Testis (tissue), 5 donors: ENCODE measurements at places on chromosomes 16 and 17. TPM values are rescaled to one million over a fixed set of nuclear protein-coding genes. Genes with fewer than 3 reads are reported as not detected.

DNA sequence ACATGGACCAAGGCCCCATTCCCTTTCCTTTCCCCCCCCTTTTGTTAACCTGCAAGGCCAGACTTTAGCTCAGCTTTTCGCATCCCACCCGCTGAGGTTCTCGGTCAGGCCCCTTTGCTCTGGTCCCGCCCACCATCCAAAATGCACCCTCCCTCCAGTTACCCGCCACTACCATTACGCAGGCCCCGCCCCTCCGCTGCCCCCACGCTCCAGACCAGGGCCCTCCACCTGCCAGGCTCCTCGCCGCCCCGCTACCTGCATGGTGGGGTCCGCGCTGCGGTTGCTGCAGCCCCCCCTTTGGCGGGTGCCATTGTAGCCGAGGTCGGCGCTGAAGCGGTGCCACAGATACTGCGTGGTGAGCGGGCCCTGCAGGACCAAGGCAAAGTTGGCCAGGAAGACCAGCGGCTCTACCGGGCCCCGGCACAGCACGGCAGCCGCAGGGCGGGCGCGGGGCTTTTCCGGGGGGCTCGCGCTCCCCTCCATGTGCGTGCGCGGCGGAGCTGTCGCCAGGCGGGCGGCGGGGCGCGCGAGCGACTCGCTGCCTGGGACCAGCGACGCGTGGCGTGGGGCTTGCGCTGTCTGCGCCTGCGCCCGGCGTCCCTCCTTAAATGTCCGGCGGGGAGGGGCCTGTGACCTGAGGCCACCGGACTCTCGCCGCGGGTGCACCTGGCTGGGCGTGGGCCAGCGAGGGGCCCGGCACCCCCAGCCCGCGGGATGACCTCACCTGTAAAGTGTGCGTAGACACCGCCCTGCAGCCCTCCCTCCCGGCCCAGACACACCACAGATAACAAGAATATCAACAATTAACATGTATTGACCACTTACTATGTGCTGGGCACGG, at the start of gene SLC46A1:
Gene SLC46A1, minus strand, starts transcription at position 581 of the 841 bp plus-strand sequence. Its CDS starts 98 bp downstream, at position 483.
- H3K4me3 ChIP-seq: peak within 1 kb of the TSS; percentile 84
- H3K36me3 ChIP-seq: no peaks in the 10 kb centered on the region
- H3K27me3 ChIP-seq: no peaks in the 10 kb centered on the region
- DNase-seq: peak; percentile 74
- H3K4me1 ChIP-seq: peaks cover 12% of the 10 kb centered on the region

Gene SYNGR3
- 20.9 TPM for total RNA-seq

Gene KCNG4
- total RNA-seq: 0.06 TPM

DNA sequence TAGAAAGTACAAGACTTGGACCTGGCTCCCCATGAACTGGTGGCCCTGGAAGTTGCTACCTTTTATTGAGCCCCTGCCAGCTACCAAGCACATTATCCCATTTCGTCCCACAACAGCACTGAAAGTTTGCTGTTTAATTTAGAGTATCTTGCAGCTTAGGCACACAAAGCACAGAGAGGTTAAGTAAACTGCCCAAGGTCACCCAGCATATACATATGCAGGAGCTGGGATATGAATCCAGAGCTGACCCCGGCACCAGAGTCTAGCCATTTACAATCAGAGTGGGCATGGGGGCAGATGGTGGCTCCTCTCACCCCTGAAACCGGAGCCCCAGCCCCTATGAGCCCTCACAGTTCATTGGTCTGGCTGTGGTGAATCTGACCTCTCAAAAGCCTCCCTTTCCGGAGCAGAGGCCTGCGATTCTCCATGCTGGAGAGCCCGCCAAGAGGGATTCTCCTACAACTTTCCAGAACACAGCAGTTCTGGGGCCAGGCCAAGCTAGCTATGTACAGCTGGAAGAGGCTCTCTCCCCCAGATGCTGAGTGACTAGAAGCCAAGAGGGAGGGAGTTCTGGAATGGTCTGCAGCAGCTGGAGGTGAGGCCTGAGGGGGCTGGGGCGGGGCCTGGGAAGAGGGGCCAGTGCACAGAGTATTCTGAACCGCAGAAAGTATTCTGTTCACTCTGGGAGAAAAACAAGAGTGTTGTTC, 58.3 kb downstream of the SREBF1 start:
- H3K27me3 ChIP-seq: no peaks in the 10 kb centered on the region
- peak; percentile 89 for DNase-seq
- H3K27ac ChIP-seq: peak overlapping the region; percentile 87
- H3K4me3 ChIP-seq: no peak overlapping the region
- H3K36me3 ChIP-seq: no peaks in the 10 kb centered on the region
- H3K4me1 ChIP-seq: peaks cover 51% of the 10 kb centered on the region

Gene NOG
- total RNA-seq: 5.2 TPM

DNA sequence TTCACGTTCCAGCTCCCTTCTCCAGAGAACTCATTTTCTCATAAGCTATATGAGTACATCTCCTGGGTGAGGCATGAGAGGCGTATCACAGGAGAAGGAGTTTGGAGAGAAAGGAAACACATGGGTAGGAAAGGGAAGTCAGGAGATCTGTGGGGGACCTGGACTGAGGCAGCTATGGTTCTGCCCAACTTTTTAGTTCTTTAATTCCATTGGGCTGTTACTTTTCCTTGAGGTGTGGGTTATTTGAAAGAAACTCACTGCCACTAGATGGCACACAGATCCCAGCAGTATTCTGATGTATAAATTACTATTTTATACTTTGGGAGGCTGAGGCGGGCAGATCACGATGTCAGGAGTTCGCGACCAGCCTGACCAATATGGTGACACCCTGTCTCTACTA, 63.6 kb downstream of the NUP93 start:
- no peaks in the 10 kb centered on the region for H3K36me3 ChIP-seq
- H3K4me3 ChIP-seq: no peak overlapping the region
- no peaks in the 10 kb centered on the region for H3K27me3 ChIP-seq
- H3K4me1 ChIP-seq: no peaks in the 10 kb centered on the region
- H3K27ac ChIP-seq: no peak overlapping the region

DNA sequence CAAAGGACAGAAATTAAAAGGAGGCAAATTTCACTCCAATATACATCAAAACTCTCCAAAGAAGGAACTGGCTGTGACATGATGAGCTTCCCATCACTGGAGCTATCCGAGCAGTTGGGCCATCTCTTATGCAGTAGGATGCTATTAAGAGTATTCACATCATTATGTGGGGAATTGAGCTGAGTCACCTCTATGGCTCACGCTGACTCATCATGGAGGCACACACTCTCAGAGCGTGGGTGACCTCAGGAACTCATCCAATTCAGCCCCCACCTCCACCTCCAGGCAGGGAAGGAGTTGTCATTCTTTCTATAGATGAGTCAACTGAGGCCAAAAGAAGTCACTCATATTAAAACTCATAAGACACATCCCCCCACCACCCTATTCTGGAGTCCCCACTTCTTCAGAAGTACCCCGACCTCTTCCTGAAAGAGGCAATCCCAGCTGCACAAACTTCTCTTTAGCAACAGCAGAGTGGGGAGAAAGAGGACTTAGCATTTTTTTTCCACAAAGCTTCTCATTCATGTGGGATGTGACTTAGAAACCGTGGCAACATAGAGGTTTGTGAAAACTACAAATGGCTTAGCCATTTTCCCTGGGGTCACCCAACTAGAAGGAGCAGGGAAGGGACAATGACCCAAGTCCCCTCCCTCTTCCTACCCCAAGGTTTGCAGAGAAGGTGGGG, 32.5 kb downstream of the ABCC12 start:
- no peaks in the 10 kb centered on the region for H3K36me3 ChIP-seq
- H3K27me3 ChIP-seq: no peaks in the 10 kb centered on the region
- no peaks in the 10 kb centered on the region for H3K4me1 ChIP-seq

Gene TUBD1
- 12.9 TPM for total RNA-seq

Gene TBC1D3K
- not detected for total RNA-seq

- DNase-seq: peak; percentile 37
- peak overlapping the region; percentile 49 for H3K4me3 ChIP-seq
- peaks cover 5% of the 10 kb centered on the region for H3K4me1 ChIP-seq
- no peaks in the 10 kb centered on the region for H3K36me3 ChIP-seq
- H3K27me3 ChIP-seq: no peaks in the 10 kb centered on the region
- H3K27ac ChIP-seq: no peak overlapping the region
Observed at GRCh38 chr17:79183293-79184158, 108.9 kb downstream of the ENGASE start.

DNA sequence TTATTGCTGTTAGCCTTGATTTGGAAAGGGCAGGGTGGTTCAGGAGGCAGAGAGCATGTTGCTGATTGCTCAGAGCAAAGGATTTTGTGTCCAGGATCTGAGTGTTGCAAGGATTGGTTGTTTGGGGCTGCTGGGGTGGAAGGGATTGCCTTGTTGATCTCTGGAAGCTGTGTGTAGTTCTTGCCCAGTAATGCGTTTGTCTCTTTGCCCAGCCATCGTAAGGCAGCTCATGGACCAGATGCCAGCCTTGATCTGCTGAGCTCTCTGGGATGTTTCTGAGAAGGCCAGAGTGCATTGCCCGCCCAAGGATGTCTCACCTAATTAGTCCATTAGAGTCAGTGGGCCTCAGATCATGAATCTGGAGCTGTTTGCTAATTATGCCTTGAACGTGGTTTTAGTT, 33.6 kb downstream of the NKD1 start:
- H3K36me3 ChIP-seq: no peaks in the 10 kb centered on the region
- no peak overlapping the region for H3K27ac ChIP-seq
- H3K27me3 ChIP-seq: no peaks in the 10 kb centered on the region

Gene MMP25
- total RNA-seq: 1.5 TPM

DNA sequence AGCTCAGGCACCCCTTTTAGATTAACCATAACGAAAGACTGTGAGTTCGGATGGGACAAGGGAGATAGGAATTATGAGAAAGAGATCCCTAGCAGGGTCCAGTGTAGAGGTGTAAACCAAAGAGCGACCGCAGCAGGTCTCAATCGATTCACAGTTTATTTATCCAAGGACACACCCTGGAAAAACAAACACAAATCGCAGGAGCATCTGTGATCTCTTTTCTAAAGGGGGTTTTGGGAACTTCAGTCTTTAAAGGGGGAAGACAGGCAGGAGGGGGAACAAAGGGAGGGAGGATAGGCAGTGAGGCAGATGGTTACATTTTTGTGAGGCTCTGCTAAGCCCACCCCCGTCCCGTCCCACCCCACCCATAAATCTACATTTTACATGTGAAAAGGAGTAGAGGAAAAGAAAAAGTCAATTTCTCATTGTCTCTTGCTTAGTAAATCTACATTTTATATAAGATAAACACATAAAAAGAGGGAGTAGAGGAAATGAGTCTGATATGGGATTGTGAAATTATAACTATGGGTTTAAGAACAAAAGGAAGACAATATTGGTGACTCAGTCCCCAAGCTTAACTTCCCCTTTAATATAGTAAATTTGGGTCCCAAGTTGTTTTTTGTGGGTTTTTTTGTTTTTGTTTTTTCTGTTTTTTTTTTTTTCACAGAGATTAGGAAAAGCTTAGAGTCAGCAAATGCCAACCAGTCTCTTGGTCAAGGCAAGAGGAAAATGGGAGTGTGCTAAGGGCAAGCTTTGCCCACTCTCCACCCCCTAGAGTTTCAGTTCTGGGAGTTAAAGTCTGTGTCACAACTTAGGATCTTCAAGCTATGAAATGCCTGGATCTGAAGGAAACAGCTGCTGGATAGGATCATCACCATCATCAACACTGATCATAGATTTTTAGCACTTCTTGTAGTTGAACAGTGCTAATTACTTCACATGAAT, 160.9 kb upstream of the CDH5 start:
- H3K27me3 ChIP-seq: no peaks in the 10 kb centered on the region
- H3K4me3 ChIP-seq: no peak overlapping the region
- no peaks in the 10 kb centered on the region for H3K4me1 ChIP-seq
- no peaks in the 10 kb centered on the region for H3K36me3 ChIP-seq

Gene ADORA2B
- 2.3 TPM for total RNA-seq

Gene FNDC8
- total RNA-seq: 120 TPM

Gene NPIPA7
- total RNA-seq: 13.9 TPM

DNA sequence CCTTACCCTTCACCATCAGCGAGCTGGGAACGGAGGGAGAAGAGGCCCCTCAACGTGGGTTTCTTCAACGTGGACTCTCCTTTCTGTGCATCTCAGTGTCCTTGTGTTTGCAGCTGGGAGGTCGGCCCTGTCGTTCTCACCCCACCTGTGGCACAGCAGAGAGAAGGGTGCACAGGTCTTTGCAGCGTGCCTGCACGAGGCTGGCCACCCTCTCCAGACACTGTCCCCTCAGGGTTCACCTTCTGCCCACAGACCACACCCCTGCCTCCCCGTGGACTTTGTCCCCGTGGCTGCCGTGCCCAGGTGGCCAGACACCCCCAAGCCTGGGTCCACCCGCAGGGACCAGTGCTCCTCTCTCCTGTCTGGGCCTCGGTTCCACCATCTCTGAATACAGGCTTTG, 7.3 kb upstream of the WDR45B start:
- H3K27ac ChIP-seq: no peak overlapping the region
- no peak for DNase-seq
- no peaks in the 10 kb centered on the region for H3K4me1 ChIP-seq
- no peaks in the 10 kb centered on the region for H3K36me3 ChIP-seq
- H3K27me3 ChIP-seq: no peaks in the 10 kb centered on the region

Gene SLC35G6
- total RNA-seq: 3.9 TPM

GRCh38 chr17:70314096-70314495, 144.8 kb downstream of the KCNJ2 start:
- no peaks in the 10 kb centered on the region for H3K27me3 ChIP-seq
- no peaks in the 10 kb centered on the region for H3K4me1 ChIP-seq
- H3K4me3 ChIP-seq: no peak overlapping the region
- H3K36me3 ChIP-seq: no peaks in the 10 kb centered on the region
- no peak overlapping the region for H3K27ac ChIP-seq
